ENCODE measurements at places on chromosomes 7 and 10. TPM values are rescaled to one million over a fixed set of nuclear protein-coding genes. Genes with fewer than 3 reads are reported as not detected.

Gene LHFPL3
- not detected for polyA plus RNA-seq

Gene KNDC1
- not detected for polyA plus RNA-seq

Gene UPK3B
- not detected for polyA plus RNA-seq

Gene PDE1C
- not detected for polyA plus RNA-seq

Gene NEUROD6
- not detected for polyA plus RNA-seq

Gene ZNF786
- polyA plus RNA-seq: 8.8 TPM

Gene GFRA1
- polyA plus RNA-seq: not detected

Gene ZP3
- polyA plus RNA-seq: 12.4 TPM

Gene SEMA3E
- polyA plus RNA-seq: not detected

Gene SRRM3
- polyA plus RNA-seq: not detected

Data from naive thymus-derived CD8-positive, alpha-beta T cell (primary cell).